ENCODE measurements at places on chromosomes 2 and 18.

- DNase-seq: no peak
Measured at GRCh38 chr2:75573145-75573878, 12.6 kb upstream of the EVA1A start.

DNA sequence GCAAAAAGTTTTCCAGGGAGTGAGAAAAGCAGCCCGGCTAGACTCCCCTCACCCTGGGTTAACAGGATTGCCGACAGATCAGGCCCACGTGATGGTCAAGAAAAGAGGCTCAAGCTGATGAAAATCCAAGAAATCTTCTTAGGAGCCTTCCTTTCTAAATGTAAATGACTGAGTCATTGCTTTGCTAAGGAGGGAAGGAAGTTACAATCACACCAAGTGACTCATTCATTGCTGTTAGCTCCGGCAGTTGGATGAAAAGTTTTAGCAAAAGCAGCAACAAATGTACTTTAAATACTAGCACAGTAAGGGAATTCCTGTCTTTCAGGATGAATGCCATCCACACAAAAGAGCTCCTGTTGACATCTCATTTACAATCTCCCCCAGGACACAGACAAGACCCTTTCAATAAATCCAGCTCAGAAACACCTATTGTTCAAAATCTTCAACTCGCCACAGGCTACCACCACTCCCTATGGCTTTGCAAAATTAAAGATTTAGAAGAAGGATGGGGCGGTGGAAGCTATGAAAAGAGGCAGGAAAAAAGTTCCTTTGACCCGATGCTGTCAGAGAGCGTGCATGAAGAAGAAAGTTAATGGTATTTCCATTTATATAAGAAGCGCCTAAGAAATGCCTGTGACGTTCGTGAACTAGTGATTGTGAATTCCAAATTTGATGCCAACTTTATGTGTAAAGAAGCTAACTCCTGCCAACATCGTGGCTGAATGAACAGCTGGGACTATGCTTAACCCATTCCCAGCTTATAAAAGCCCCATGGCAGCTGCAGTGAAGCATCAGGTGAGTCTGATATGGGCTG lies 153.7 kb downstream of the TGIF1 start:
- DNase-seq: no peak

GRCh38 chr2:113202305-113203216 lies 28.8 kb downstream of the PSD4 start:
- no peak for DNase-seq

DNA sequence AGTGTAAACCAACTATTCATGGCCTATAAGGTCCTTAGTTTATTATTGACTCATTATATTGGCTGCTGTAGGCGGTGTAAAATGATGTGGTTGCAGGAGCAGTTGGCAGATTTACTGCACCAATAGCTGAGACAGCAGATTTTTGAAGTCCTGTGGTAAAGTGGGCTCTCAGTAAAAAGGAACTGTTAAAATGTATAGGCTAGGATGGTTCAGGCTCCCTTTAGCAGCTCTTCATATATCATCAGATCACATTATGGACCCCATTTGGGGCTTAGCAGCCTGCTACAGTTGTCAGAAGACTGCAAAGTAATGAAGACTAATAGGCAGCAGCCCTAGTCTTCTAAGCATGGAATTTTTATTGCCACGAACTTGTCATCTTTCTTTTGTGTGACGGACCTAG lies 27.8 kb downstream of the MTX2 start:
- DNase-seq: no peak

DNA sequence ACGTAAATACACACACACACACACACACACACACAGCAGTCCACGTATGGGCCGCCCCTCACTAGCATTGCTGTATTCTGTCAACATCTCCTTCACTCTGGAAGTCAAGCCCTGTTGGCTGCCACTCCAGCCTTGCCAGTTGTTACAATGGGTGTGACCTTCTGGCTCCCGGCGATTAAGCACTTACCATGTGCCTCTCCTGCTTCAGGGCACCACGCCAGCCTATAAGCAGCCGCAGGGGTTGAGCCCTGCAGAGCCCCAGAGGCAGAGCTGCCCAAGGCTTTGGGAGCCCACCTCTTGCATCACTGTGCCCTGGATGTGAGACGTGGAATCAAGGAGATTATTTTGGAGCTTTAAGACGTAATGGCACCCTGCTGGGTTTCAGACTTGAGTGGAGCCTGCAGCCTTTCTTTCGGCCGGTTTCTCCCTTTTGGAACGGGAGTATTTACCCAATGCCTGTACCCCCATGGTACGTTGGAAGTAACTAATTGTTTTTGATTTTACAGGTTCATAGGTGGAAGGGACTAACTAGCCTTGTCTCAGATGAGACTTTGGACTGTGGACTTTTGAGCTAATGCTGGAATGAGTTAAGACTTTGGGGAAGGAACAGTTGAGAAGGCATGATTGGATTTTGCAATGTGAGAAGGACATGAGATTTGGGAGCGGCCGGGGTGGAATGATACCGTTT lies 54.5 kb upstream of the ROCK2 start:
- DNase-seq: no peak

DNA sequence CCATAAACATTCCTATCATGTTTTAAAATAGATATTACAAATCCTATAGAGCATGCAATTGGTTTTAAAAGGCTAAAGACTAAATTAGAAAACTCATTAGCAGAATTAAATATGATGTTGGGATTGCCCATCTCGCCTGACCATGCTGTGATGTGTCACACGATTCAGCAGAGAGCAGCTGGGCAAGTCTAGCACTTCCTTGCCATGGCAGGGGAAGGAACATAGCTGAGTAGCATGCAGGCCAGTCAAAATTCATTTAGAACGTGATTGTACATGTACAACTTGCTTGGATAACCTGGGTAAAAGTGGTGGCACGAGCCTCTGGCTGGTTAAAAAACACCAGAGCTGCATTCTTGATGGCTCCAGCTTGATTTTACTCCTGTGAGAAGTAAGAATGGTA lies 81.3 kb downstream of the SCN3A start:
- DNase-seq: no peak

DNA sequence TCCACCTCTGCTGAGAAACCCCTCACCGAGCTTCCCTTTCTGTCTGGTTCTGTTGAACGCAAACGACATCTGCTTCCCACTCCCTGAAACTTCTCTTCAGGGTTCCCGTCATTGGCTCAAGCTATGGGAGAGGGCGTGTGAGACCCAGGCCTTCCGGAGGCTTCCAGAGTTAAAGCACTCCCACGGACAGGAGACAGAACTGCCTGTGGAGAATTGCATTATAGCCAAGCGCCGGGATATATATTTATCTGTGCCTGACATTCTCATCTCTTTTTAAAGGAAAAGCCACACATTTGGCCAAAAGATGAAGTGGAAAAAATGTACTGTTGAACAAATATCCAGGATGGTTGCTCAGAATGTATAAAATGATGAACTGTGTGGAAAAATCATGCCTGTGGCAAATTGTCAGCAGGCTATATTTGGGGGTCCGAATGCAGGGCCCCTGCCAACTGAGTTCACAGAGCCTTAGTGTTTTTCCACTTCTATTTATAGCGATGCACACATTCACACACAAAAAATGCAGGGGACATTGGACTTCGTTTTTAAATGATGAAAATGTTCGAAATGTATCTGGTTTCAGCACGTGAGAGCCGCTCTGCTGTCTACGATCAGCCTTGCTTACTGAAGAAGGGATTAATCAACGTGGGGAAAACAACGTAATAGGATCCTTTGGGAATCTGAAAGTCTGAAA lies 59.5 kb downstream of the E2F6 start:
- DNase-seq: no peak

GRCh38 chr2:84705858-84706257 lies 175.0 kb downstream of the TRABD2A start:
- DNase-seq: no peak

- no peak for DNase-seq
Measured at GRCh38 chr2:88667219-88667618, 24.3 kb upstream of the RPIA start.

DNA sequence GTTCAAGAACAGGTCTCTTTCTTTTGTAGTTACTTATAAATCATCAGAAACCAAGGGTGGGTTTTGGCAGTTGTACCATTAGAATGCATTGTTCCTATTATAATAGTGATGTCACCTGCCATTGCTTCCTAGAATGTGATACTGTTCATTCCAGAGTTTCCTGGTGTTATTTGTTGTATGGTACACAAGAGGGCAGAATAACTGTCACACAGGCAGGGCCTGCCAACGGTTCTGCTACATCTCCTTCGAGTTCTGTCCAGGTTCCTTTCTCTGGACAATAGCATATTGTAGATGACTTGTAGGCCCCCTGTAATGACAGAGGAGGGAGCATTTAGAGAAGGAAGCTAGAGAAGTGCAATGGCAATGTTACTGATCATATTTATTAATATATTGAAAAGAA lies 98.3 kb downstream of the KLHL14 start:
- DNase-seq: no peak

DNA sequence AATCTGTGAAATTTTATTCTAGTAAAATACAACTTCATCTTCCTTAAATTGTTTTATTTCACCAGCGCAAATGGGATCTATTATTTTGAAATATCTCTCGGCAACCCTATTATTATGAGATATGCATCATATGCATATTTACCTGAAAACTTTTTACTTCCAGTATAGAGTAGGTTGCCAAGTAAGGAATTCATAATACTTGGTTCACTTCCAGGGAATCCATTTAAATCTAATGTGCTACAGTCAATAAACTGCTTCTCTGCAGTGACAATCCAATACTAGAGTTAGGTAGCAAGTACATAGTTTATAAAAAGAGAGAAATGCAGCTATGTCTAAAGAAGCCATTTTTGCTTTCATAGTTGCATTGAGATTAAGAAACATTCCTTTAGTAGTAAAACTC lies 88.8 kb upstream of the FAM117B start:
- DNase-seq: no peak

GRCh38 chr18:3453540-3454364 lies 3.8 kb downstream of the TGIF1 start:
- DNase-seq: peak; percentile 59

DNA sequence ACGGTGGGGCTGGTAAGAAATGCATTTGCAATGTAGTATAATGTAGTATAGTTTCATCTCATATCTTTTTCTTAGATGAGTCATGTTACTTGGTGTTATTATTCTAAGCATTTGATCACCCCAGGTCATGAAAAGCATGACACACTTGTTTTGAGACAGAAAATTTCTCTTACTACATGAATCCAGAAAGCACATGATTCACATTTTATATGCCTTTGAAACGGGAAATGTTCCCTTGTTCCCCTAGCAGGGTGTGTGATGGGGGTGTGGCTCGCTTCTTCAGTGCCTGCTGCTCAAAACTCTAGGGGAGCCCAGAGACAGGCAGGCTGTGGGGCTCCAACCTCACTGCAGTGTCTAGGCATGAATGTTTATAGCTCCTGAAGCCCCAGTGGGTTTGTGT lies 116.0 kb upstream of the RAB27B start:
- DNase-seq: peak; percentile 36

DNA sequence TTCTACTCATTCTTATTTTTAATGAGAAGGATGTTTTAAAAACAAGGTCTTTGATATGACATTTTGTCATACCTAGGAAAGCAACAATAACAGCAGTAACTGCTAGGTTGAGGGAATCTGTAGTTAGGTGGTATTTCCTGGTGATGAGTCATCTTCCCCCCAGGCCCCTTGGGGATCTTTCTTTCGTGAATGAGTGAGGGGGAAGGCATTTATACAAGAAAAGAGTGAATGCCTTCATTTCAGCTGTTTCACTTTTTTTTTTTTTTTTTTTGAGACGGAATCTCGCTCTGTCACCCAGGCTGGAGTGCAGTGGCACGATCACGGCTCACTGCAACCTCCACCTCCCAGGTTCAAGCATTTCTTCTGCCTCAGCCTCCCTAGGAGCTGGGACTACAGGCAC lies 108.6 kb downstream of the MAP4K4 start:
- DNase-seq: no peak

DNA sequence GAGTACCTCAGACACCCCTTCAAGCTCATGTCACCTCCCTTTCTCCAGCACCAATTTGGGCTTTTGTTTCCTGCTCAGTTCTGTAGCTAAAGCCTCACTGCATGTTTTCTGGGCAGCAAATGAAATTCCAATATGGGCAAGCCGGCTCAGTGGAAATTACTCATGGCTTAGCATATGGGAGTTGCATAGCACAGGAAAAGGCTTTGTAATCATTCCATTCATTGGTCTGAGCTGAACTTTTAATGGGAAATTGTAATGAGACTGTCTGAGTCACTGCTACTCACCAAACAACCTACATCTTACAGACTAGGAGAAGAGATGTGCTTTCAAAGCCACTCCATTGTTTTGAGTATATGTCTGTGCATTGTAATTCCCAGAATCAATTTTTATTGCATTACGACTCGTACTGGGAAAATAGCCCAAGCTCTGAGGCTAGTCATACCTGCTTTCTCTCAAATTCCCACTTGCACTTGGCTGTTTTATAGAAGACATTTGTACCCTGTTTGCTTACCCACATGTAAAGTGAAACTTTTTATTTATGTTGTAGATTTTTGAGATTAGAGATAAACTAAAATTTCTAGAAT lies 139.5 kb upstream of the LRATD1 start:
- DNase-seq: no peak

DNA sequence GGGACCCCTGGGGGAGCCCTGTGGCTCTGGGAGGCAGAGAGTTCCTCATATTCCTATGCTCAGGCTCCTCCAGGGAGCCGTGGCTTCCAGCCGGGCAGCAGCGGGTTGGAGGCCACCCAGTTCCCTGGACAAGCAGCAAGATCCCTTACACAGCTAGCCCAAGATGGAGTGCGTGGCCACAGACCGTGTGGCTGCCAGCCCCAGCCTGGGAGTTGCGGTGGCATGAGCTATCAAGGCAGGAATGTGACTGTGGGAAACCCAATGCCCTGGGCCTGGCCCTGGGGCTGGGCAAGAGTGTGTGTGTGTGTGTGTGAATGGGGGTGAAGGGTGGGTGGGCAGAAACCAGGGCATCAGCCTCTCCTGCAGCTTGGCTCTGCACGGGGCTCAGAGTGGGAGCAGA lies 130.5 kb downstream of the DYSF start:
- no peak for DNase-seq

- DNase-seq: no peak
Measured at GRCh38 chr2:236307641-236308040, 43.4 kb upstream of the ASB18 start.

DNA sequence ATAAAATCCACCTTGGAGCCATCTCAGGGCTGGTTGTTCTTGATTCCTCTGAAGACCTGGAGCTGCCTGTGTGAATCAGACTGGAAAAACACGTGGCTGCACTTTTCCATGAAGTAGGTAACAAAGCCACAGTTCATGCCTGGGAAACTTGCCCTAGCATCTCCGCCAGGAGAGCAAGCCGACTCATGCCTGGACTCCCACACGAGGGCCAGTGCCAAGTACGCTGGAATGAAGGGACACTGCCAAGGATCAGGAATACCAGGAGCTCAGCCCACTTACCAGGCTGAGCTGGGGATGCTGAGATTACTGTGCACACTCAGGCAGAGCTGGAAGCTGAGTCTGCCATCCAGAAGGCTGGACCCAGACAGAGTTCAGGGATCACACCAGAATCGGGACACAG lies 10.9 kb upstream of the FHL2 start:
- no peak for DNase-seq

GRCh38 chr2:191566344-191566743 lies 111.6 kb upstream of the NABP1 start:
- peak; percentile 81 for DNase-seq

- no peak for DNase-seq
Measured at GRCh38 chr2:112566104-112566503, 18.3 kb upstream of the CHCHD5 start.

GRCh38 chr2:225493420-225494099 lies 94.0 kb downstream of the NYAP2 start:
- DNase-seq: no peak

- DNase-seq: no peak
Measured at GRCh38 chr18:79816981-79817606, 19.4 kb downstream of the KCNG2 start.

All from stimulated activated CD4-positive, alpha-beta T cell treated with anti-CD3 and anti-CD28 coated beads, Interleukin-15, amount 100 ng/mL, for 24 hours (primary cell).